Posterior cingulate gyrus (tissue), 11 donors: ENCODE measurements at places on chromosomes 16 and 17.
A peak's percentile ranks its signal among the peaks of the same experiment; 100 is the strongest.

DNA sequence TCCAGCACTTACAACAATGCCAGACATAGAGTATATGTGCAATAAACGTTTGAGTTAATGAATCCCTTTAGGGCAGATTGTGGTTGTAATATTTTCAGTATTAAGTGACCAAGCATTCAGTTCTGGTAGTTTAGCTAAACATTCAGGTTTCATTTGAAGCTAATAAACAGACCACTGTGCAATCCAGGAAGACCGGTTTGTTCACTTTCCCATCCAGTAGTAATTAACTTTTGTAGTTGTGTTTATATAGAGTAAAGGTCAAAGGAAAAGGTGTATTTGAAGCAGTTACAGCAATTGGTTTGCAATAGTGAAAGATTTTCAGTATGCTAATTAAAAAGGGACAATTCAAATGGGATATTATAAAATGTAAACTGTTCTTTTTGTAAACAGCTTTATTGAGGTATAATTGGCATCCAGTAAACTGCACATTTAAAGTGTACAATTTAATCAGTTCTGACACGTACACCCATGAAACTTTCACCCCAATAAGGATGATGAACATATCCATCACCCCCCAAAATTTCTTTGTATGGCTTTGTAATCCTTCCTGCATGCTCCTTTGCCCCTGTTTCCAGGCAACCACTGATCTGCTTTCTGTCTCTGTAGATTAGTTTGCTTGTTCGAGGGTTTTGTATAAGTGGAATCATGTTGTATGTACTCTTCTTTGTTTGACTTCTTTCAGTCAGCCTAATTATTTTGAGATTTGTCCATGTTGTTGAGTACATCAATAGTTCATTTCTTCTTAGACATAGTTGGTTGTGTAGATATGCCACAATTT lies 26.3 kb downstream of the MRTFB start:
- no peak for DNase-seq

- DNase-seq, result no peak
Measured at GRCh38 chr16:14056970-14057369, 14.1 kb upstream of the MRTFB start.

GRCh38 chr16:53358884-53359283 lies 75.4 kb upstream of the RBL2 start:
- DNase-seq, result no peak

DNA sequence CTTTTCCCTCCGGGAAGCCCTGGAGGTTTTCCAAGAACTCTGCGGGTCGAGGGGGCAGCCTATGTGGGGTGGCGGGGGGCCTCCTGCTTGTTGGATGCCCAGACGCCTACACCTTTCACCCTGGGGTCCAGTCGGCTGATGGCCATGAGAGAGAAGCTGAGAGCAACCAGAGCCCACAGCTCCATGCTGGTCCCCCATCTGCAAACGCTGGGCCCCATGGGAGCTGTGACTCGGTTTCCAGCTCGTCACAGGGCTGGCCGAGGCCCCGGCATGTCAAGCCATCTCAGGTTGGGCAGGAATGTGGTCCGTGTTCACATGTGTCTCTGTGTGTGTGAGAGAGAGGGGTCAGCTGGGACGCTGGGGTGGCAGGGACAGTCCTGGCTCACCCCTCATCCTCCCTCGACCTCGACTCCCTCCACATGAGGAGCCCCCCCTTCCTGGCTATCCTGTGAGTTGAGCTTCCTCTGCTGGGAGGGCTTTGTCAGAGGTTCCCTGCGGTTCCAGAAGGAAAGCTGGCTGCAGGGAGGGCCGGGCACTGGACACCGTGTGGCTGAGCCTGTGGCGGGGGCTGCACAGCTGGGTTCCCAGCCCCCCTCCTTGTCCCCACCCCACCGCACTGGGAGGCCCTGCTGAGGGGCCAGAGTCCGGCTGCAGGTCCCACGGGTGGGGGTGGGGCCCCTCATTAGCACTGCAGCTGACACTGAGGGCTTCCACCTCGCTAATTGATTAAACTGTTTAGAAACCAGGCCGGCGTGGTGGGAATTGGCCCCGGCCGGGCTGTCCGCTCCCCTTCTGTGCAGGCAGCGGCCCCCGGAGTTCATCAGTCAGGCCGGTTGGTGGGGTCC lies 19.1 kb downstream of the METRNL start:
- no peak for DNase-seq

DNA sequence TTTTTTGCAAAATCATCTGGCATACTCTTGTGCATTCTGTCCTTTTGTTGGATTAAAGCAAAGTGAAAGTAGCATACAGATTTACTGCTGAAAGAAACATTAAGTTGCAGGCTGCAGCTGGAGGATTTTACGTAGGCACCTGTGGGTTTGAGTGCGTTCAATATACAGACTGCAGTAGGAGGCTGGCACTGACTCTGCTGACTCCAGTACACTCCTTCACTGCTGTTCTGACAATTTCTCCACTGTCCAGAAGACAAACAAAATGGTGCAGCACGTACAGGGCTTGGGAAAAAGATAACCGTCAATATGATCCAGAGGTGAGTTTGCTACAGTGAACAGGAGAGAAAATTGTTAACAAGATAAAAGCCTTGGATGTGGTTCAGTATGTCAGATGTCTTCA lies 73.3 kb downstream of the TANC2 start:
- no peak for DNase-seq

- DNase-seq, result no peak
Measured at GRCh38 chr17:32323811-32324491, 18.0 kb downstream of the C17orf75 start.

DNA sequence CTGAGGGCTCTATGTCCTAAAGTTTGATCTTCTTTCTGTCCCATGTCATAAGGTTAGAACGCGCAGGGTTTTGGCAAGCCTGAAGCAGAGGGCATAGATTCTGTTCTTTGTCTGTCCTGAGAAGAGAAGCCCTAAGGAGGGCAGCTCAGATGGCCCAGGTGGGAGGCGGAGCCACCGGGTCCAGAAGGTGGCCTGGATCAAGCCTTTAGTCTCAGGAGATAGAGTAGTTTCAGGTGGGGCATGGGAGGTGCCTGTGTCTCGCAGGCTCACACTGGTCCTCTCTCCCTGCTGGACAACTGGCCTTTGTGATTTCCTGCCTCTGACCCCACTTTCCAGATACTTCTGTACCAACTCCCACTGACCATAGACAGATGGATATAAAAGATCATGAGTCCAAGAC lies 44.2 kb upstream of the DNAJA2 start:
- DNase-seq, result no peak

GRCh38 chr17:79033741-79034501 lies 10.0 kb downstream of the C1QTNF1 start:
- peak; percentile 60 for DNase-seq

DNA sequence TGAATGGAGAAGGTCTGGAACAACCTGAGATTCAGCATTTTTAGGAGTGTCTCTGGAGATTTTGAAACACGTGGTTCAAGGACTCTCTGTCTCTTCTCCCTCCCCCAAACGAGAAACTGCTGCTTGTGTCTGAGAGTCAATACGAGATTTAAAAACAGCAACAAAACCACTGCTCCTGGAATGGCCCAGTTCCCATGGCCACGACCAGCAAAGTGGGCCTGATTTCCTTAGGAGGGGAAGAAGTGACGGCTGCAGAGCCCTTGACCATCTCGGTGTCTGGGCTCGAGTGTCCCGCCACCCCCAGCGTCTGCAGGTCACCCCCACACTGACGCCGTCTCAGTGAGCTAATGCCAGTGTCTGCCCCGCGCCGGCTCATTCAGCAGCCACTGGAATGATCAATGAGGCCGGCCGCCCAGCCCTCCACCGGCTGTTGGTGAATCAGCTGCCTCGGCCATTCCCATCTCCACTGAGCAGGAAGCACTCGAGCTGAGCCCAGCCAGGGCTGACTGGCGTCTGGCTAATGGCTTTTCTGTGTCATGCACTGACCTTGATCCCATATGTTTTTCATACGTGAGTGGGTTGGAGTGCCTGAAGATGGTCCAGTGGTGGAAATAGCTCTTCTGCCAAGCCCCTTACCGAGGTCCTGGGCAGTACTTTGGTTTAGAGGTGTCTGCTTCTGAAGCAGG lies 151.8 kb downstream of the PITPNC1 start:
- DNase-seq, result peak; percentile 63

DNA sequence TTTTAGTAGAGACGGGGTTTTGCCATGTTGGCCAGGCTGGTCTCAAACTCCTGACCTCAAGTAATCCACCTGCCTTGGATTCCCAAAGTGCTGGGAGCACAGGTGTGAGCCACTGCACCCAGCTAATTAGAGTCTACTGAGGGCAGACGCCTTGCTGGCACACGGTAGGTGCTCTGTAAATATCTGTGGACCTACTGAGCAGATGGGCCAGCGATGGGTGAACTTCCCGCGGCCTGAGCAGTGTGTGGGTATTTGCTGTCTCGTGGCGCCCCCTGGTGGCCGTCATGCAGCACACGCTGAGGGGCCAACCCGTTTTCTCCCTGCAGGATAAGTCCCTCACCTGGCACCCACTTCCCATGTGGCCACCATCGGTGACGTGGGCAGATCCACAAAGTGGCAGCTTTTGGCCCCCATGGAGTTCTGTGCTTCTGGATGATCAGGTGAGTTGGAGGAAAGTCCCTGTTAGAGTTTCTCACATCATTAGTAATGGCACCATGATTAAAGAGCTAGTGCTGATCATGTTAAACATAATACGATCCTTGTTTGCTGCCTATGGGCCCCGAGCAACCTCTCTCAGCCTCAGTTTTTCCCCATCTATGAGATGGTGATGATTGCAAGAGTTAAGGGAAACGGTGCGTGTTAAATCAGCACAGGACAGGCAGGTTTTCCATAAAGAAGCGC lies 40.7 kb downstream of the ZDHHC7 start:
- DNase-seq, result peak; percentile 79

GRCh38 chr17:37111329-37111728 lies 162.6 kb downstream of the AATF start:
- DNase-seq, result no peak

DNA sequence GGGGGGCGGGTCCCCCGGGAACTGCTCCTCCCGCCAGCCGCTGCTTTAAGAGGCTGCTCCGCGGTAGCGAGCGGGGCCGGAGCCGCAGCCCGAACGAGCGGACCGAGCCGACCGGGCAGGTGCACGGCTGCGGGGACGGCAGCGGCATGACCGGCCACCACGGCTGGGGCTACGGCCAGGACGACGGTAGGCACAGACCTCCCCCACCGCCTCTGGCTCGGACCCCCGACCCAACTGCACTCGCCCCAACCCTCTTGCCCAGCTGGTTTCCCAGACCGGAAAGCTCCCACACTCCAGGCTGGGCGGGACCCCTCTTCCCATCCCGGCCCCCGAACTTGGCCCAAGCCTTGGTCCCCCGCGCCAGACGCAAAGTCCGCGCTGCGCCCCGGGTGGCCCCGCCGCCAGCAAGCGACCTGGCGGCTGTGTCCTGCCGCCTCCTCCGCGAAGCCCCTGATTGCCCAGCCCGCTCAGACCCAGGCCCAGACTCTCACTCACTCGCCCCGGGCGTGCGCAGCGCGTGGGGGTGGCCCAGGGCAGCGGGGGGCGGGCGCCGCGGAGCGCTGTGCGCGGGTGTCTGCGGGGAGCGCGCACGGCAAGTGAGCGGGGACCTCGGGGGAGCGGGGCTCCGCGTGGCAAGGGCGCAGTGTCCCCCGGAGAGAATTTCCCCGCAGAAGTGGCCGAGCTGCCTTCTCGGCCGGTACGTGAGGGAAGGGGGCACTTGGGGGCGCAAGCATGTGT lies at the start of gene CA7:
TSS of gene CA7 (plus strand) at position 73 of the 738 bp plus-strand sequence. CDS start at position 147, 74 bp downstream.
- peak; percentile 90 for DNase-seq

- no peak for DNase-seq
Measured at GRCh38 chr16:48282636-48283263, 35.4 kb upstream of the ABCC11 start.

- peak; percentile 61 for DNase-seq
Measured at GRCh38 chr16:8888951-8889892, 7.1 kb downstream of the LITAFD start.

- no peak for DNase-seq
Measured at GRCh38 chr17:46049656-46050055, 50.6 kb downstream of the STH start.

DNA sequence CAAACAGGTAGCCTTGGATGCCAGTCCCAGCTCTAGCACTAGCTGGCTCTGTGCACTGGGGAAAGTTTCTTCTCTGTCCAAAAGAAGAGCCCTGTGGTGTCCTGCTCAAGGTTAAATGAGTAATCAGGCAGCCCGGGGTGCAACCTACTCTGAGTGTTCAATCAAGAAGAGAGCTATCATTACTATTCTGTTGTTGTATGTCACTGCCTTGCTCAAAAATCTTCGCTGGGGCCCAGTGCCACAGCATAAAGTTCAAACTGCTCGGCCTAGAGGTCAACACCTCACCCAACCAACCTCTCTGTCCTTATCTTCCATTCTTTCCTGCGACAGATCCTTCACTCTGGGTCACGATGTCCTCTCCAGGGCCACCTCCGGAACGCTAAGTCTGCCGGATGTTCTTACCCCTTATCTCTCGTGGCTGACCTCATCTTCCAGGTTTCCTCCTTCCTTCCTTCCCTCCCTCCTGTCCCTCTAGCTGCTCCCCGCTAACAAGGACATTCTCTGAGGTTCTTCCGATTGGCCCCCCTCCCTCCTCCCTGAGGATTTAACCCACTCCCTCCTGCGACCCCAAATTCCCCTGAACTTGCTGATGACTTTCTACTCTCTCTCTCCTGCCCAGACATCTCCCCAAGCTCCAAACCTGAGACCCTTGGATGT lies 4.4 kb downstream of the FDXR start:
- DNase-seq, result no peak

- no peak for DNase-seq
Measured at GRCh38 chr17:45310380-45311324, 6.2 kb downstream of the MAP3K14 start.
